ENCODE measurements at places on chromosomes 1 and 21.

DNA sequence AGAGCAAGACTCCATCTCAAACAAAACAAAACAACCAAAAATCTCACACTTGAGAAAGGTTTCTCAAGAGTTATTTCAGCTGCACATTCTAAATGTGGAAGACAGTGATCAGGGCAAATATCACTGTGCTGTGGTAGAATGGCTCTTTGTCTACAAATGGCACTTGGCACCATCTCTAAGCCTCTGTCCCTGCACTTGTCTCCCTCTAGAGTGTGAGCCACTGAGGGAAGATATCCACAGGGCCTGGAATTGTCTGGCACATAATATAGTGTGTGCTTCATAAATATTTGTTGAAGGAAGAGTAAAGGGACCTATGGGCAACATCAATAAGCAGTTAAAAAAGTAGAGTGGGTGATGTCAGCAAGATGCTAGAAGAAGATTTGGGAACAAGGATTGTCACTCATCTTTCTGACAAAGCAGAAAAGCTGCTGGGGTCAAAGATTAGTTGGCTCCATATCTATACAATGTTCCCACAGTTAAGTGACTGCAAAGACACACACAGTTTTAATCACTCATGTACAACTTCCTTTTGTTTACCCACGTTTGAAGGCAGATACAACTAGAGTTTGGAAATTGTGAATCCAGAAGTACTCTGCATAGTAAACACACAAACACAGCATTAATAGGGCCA lies 19.1 kb downstream of the CD101 start:
- DNase-seq: no peak

DNA sequence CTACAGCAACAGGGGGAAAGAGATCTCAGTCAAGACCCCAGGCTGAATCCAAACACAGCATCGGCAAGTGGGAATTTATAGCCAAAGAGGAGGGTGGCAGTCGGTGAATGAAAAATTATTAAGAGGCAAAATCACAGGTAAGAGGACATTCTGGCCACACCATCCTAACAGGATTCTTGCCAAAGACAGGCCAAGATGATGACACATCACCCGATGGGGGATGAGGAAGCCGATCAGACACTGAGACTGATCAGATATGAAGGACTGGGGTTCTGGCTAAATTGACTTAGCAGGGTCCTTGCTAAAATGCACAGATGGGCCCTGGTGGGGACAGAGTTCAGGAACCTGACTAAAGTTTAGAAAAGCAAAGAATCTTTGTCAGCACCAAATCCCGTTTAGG lies 402.2 kb downstream of the SMYD3 start:
- DNase-seq: no peak

- no peak for DNase-seq
Observed at GRCh38 chr1:172154551-172154950, 265.9 kb upstream of the C1orf105 start.

GRCh38 chr1:64323054-64323453 lies 119.6 kb downstream of the UBE2U start:
- no peak for DNase-seq

DNA sequence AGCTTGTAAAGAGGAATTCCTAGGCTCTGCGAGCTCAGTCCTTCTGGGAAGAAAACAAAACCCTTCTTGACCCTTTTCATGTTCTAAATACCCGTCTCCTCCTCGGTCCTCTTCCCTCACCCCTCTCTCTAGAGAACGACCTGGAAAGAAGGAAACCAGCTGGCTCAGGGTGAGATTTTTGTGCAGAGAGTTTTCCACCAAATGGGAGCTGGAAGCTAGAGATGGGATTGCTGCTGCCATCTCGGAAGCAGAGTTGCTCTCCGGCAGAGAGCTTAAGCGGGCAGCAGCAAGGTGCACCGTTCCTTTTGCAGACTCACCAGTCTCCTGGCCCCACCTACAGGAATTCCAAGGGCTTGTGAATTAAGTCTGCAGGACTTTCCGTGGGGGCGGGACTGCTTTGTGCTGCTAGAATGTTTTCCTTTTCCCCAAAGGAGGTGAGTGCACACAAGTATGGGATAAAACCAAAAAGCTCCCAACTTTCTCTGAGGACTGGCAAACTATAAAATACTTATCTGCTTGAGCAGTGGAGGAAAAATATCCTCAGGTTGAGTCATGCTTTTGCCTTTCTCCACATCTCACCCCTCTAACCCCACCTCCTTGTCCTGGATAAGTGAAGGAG lies 29.1 kb upstream of the KIAA0040 start:
- no peak for DNase-seq

DNA sequence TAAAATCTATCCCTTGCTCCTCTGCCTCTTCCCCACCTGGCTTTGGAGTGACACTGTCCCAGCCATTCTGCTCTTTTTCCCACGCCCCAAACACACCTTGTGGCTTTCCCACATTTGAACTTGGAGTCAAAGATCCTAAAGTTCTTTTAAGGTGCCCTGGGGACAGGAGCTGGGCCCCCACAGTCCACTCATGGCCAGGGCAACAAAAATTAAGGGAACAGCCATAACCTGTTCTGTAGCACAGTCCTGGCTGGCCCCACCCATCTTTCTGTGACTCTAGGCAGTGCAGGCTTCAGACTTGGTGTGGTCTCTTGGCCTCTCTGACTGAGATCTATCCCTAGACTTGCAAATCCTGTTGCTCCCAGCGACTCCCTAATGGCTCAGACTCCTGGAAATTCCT lies 143.0 kb upstream of the MAGI3 start:
- no peak for DNase-seq

DNA sequence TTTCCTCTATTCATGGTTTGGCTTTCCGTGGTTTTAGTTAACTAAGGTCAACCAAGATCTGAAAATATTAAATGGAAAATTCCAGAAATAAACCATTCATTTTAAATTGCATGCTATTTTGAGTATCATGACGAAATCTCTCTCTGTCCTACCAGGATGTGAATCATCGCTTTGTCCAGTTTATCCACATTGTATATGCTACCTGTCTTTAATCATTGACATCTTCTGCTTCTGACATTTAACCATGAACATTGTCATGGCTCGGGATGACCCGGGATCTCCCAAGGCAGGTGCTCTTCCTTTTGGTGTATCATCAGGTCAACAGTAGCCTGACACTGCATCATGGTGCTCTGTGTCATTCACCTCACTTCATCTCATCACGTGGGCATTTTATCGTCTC lies 125.5 kb upstream of the HNRNPU start:
- no peak for DNase-seq

GRCh38 chr1:50658459-50659076 lies 235.3 kb upstream of the DMRTA2 start:
- DNase-seq: no peak

GRCh38 chr1:229625071-229625914 lies 629 bp downstream of the TAF5L start:
- DNase-seq: peak; percentile 59

DNA sequence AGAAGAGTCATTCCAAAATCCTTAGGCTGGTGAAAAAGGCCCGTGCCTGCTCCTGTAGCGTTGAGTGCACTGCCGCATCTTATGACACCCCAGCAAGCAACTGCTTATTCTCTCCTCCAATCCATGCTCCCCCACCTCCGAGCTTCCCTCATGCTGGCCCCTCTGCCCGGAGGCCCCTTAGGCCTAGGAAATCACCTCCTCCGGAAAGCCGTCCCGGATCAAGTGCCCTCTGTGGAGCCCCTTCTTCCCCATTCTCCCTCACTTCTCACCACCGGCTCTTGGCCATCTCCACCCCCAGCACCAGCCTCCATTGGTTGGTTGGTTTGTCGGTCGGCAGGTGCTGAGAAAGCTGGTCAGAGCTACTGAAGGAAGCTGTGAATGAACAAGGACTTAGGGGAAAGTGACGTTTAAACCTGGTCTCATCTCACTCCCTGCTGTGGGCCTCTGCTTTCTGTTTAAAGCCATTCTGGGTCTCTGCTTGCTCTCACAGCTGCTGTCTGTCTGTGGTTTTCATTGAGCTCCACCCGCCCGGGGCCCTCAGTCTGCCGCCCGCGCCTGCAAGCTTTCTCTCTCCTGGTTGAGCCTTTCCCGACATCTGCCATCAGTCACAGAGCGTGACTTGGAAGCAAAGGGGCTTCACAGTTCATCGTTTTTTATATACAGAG lies 122.2 kb downstream of the KCNN3 start:
- peak; percentile 57 for DNase-seq

- no peak for DNase-seq
Observed at GRCh38 chr1:221075911-221076310, 196.7 kb downstream of the HLX start.

- DNase-seq: no peak
Observed at GRCh38 chr1:55547405-55547804, 332.2 kb upstream of the USP24 start.

- no peak for DNase-seq
Observed at GRCh38 chr1:219514728-219515127, 98.2 kb downstream of the ZC3H11B start.

GRCh38 chr1:29889776-29890175 lies 653.5 kb downstream of the PTPRU start:
- DNase-seq: no peak

DNA sequence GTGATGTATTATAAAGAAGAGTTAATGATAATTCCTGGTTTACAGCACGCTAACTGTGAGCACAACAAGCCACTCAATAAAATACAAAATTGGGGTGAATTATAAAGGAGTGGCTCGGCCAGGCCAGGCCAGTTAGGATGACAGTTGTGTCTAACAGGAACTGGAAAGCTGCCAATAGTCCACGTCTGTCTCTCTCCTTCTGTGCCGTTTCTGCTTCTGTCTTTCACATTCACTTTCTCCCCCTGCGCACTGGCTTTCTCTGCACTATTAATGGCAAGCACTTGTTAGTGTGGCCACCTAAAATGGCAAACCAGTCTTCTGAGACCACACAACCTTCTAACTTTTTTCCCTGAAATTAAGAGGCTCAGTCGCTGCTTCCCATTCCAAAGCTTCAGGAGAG lies 394.3 kb downstream of the NTNG1 start:
- DNase-seq: no peak

DNA sequence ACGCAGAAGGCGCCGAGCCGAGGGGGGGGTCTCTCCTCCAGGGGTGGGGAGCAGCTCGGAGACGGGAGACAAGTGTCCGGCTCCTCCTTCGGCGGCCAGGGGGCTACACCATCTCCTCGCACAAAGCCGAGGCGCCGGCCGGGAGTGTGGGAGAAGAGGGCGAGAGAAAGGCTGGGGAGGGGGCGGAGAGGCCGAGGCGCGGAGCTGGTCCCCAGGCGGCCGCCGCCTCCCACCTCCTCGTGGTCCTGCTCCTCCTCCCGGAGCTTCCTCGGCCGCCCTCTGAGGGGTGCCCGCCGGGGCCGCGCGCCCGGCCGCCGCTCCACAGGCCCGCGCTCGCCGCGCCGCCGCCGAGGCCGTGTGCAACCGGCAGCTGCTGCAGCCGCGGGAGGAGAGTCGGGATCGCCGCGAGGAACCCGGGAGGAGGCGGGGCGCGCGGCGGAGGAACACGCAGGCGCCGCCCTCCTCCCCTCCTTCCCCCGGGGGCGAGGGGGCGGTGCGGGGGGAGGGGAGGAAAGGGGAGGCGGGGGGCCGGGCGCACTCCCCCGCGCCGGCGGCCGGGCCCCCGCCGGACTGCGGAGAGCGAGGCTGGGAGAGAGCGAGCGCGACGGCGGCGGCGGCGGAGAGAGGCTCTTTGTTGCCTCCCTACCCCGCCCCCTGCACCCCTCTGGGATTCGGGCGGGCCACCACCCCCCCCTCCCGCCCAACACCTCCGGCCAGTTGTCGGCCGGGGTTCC lies at the start of gene ENAH:
Gene ENAH (minus strand): TSS at position 395 of the 734 bp plus-strand sequence. CDS start 433 bp downstream, outside the sequence.
- peak; percentile 53 for DNase-seq

DNA sequence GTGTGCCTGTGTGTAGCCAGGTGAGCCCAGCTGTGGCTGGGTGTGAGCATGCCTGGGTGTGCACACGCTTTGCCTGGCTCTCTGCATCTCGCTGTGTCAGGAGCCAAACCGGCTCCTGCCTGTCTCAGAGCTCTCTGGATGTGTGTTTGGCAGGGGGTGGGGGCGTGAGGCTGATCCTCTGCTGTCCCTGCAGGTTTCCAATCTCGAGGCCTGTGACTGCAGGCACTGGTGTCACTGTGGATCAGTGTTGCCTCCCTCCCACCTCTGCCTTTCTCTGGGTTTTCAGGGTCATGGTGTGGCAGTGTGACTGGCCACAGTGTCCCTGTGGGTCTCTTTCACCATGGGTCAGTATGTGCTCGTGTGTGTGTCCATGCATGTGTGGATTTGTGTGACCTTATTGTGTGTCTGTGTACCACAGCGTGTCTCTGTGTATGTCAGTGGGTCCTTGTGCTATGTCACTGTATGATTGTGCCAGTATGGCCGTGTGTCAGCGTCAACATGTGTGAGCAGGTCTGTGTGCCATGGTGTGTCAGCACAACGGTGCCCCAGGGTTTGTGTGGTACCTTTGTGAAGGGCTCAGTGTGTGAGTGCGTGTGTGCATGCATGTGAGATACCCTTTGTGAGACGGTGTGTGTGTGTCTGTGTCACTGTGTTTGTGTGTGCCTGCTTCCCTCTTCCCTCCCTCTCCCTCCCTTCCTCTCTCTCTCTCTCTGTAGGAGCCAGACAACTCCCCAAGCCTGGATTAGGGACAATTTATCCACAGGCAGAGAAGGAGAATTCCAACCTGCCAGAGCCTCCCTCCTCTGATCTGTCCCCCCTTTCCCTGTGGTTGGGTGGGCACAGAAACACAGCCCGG lies 43.4 kb downstream of the AHDC1 start:
- DNase-seq: no peak

DNA sequence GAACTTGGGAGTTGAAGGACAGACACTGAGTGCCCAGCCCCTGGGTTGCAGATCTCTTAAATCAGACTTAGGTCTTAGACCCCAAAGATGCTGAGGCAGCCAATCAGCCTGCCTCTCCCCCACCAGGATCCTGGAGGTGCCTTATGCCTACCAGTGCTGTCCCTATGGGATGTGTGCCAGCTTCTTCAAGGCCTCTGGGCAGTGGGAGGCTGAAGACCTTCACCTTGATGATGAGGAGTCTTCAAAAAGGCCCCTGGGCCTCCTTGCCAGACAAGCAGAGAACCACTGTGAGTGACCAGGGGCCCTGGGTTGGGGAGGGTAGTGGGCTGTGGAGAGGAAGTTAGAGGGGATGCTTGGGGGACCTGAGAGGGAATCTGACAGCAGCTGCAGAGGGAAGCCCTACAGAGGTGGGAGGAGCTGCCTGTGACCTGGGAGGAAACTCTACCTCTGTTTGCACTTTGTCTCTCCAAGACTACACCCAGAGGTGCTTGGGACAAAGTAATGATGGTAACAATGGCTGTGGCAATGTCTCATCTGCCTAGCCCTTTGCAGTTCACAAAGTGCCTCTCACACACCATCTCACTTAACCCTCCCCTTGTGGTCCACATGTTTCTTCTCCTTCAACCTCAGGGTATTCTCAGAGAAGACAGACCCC lies 31.5 kb downstream of the UBE2T start:
- DNase-seq: no peak

GRCh38 chr1:159753386-159753785 lies 27.4 kb upstream of the DUSP23 start:
- no peak for DNase-seq

Data from activated T-cell treated with anti-CD3 and anti-CD28 coated beads, Interleukin-2, amount 50 U/mL, for 1 hour (primary cell).